MM.1S (cell line): ENCODE measurements at places on chromosomes 11 and 22.

- no peak for DNase-seq
Measured at GRCh38 chr22:23906641-23907040, 12.5 kb downstream of the MIF start.

GRCh38 chr22:37661160-37661924 lies 2.8 kb downstream of the PDXP start:
- DNase-seq, result no peak

- DNase-seq, result no peak
Measured at GRCh38 chr11:108852701-108853100, 187.8 kb downstream of the DDX10 start.

- peak; percentile 76 for DNase-seq
Measured at GRCh38 chr11:33857933-33858371, 33.9 kb downstream of the LMO2 start.

GRCh38 chr22:30027169-30027568 lies 53.1 kb upstream of the HORMAD2 start:
- no peak for DNase-seq

DNA sequence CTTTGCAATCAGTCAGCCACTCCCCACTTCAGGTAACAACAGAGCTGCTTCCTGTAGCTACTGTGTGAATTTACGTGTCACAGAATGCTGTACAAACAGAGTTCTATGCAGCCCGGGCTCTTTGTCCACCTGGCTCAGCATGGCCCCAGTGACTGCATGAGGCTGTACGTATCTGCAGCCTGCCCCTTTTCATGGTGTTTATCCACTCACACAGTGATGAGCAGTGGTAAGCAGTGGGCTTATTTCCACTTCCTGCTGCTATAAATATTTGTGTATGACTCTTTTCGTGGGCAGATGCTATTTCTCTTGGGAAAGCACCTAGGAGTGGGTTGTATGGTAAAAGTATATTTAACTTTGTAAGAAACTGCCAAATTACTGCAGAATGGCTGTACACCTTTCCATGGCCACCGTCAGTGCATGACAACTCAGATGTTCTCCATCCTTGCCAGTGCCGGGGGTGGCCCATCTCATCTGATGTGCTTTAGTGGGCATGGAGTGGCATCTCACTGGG lies 43.3 kb downstream of the MYEOV start:
- DNase-seq, result peak; percentile 77

DNA sequence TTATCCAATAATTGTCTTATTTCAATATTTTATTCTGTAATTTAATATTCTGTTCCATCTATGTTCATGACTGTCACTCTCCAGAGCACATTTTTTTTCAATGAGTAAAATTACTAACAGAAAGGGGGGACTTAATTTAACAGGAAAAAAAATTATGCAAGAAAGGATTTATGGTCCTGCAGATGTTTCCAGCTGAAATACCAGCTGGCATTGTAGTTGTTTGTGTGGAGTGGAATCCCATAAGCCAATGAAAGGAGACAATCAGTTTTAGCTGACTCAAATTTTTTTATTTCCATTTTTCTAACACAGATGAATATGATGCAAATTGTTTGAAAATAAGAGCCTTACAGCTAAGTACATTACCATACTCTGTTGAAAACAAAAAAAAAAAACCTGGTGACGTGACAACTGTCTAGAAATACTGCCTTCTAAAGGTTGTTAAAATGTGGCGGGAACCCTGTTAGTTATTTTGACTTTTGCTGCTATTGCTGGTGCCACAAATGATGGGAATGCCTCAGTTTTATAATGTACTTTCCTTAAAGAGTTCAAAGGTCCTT lies 389.1 kb downstream of the ETS1 start:
- DNase-seq, result no peak

DNA sequence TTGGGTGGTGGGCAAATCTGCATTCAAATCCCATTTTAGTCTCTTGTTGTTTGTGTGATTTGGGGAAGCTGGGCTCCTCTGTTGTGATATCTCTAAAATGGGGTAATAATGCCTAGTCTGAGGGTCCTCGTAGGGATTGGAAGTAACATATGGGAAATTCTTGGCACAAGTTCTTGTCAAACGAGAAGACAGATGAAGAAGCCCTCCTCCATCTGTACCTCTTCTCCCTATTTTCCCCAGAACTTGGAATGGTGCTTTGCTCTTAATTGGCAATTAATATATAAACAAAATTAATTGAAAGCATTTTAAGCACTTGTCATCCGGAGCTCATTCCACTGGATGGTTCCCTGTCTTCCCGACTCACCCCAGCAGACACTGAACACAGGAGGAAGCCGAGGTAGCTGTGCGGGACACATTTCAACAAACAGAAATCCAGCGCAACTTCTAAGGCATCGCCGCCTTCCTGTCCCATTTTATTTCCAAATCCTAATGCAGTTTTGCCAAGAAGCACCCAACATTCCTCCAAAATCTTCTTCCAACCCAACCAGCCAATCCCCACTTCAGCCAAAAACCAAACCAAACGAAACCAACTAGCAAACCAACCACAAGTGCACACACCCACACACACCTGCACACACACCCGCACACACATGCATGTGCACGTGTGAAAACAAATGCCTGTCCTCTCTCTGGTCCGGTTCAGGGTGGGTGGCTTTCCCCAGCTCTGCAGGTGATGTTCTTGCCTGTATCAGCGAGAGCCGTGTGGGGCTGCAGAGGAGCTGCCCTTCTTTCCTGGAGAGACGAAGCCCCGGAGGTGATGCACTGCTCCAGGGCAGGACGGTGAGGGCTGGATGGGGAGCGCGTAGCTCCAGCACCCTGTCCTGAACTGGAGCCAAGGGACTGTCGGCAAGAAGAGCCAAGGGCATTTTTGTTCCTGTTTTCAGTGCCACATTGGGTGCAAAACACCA lies 100.8 kb upstream of the B3GAT1 start:
- DNase-seq, result no peak

DNA sequence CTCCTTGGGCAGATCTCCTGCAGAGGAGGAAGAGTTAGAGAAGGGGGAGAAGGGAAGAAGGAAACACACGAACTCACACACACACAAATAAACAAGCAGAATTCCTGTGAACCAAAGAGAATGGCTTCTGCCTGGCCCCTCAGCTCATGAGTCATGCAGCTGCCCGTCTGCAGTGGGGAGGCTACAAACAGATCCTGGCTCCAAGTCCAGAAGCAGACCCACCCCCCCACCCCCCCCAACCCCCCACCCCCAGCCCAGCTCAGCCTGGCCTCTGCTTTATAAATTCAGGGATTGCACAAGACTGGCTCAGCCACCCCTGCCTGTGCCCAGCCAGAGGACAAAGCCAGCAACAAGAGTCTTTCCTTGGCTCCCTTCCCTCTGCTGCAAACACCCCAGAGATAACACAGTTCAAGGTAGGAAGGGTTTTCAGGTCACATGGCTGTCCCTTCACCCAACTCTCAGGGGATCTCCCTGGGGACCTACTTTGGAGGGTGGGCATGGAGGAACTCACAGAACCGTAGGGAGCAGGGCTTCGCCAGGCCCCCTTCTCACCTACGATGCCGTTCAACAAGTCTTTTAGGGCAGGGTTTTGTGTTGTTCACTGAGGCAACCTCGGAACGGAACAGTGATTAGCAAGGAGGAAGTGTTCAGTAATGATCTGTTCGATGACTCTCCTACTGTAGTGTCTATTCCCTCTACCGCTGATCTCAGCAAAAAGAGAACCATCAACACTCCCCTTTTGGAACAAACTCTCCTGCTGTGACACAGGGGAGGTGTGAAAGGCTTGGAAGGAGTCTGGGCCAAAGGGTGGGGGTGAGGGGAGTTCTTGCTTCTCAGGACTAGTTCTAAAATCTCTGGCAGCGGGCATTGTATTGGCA lies 35.5 kb downstream of the RPL27A start:
- DNase-seq, result no peak

DNA sequence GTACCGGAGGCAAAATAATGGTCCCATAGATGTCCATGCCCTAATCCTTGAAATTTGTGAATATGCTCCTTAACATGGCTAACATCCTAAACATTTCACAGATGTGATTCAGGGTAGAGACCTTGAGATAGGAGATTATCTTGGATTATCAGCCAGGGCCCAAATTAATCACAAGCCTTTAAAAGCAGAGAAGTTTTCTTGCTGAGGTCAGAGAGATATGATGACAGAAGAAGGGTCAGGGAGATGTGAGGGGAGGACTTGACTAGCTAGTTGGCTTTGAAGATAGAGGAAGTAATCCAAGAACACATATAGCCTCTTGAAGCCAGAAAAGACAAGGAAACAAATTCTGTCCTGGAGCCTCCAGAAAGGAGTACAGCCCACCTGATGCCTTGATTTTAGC lies 19.1 kb upstream of the FDX1 start:
- no peak for DNase-seq
